IMR-90 (cell line): ENCODE measurements at places on chromosomes 2 and 18. TPM values are rescaled to one million over a fixed set of nuclear protein-coding genes. Genes with fewer than 3 reads are reported as not detected.

GRCh38 chr2:127743477-127744026, 42.3 kb downstream of the SFT2D3 start:
- H3K27me3 ChIP-seq = no peaks in the 10 kb centered on the region
- DNase-seq = no peak
- no peak overlapping the region for H3K27ac ChIP-seq
- H3K36me3 ChIP-seq = peaks cover 6% of the 10 kb centered on the region

DNA sequence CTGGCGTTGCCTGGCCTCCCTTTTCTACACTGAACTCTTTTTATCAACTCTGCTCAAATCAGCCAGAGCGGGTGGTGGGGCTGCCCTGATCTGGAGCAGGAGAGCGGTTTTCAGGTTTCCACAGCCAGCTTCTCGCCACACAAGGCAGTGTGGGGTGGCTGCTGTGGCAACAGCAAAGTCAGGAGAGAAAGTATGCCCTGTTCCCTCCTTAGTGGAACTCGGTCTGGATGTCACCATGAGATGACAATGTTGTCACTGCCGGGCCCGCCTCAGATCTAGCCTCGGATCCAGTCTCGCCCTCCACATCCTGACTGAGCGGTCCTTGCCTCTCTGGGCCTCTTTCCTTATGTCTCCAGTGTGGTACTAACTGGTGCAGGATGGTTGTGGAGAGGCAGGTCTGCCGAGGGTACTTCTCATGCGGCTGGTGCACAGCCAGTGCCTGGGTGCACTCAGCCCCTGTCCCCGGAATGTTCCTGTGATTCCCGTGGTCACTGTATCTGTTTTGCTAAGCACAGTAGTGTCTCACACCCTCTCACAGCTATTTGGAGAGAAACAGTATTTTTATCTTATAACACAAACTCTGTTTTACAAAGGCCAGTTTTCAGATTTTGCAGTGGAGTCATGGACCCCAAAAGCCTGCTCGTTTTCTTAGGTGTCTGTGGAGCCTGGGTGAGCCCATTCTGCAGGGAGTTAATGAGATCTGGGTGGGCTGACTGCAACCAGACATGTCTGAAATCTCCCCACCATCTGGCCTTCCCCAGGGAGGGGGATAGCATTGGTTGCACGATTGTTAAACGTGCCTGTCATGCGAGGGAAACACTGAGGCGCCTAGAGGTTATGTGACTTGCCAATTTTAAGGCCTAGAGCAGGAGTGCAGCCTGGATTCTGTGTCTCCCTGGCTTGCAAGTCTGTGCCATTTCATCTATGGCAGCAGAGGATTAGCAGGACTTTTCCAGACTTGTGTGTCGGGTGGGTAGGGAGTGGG, 261.1 kb upstream of the AGAP1 start:
- no peak overlapping the region for H3K27ac ChIP-seq
- no peaks in the 10 kb centered on the region for H3K36me3 ChIP-seq
- peaks cover 32% of the 10 kb centered on the region for H3K27me3 ChIP-seq
- H3K4me1 ChIP-seq = no peaks in the 10 kb centered on the region; the same call in 1 of the 2 replicates

GRCh38 chr18:3504637-3505036, 54.7 kb downstream of the TGIF1 start:
- H3K27me3 ChIP-seq = no peaks in the 10 kb centered on the region
- H3K4me3 ChIP-seq = no peak overlapping the region
- no peaks in the 10 kb centered on the region for H3K36me3 ChIP-seq
- no peaks in the 10 kb centered on the region; the same call in 1 of the 2 replicates for H3K4me1 ChIP-seq
- DNase-seq = no peak

The SLC4A5 gene
- 0.20 and 0.22 TPM in 2 replicates for polyA plus RNA-seq
